Right cardiac atrium (tissue), 5 donors: ENCODE measurements at places on chromosomes 12 and 14. TPM values are rescaled to one million over a fixed set of nuclear protein-coding genes. Genes with fewer than 3 reads are reported as not detected.

CFAP54 gene
- polyA plus RNA-seq: 0.16 TPM

C12orf56 gene
- not detected for polyA plus RNA-seq

- DNase-seq: no peak
Observed at GRCh38 chr12:98274430-98275130, 240.8 kb upstream of the TMPO start.

- no peak for DNase-seq
Observed at GRCh38 chr14:63192085-63192484, 12.2 kb upstream of the RHOJ start.

HOXC6 gene
- polyA plus RNA-seq: 0.48 TPM

DNA sequence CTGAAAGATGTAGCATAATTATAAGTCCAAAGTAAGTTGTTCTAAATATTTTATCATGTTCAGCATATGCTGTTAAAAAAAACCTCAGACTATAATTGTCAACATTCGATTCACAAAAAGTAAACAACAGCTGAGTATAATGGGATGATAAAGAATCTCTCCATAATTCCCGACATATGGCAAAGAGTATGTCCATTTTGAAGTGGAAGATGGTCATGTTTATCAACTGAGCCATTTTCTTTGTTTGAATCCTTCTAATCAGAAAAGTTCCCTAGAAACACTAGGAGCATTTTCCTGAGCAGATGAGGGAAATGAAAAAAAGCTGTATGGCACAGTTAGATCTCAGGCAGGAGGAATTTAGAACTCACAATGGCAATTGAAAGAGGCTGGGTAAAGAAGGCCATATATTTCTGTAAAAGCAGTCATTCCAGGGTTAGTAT lies 192.1 kb upstream of the AMIGO2 start:
- DNase-seq: no peak

FLVCR2 gene
- polyA plus RNA-seq: 1.3 TPM
